ENCODE measurements at places on chromosomes 1 and 21.

- DNase-seq: no peak
Observed at GRCh38 chr1:211352985-211353515, 26.4 kb downstream of the TRAF5 start.

DNA sequence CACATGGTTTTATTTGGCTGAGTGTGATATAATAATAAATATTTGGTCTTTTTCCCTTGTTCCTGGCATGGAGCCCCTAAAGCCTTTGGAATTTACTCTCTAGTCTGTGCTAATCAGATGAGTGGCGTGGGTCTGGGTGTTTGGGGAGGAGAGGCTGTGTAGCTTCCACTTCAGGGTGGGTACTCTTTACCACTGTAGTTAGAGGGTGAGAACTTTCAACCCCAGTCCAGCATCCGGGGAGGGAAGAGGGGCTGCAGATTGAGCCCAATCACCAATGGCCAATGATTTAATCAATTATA, 20.0 kb downstream of the USP25 start:
- DNase-seq: no peak

DNA sequence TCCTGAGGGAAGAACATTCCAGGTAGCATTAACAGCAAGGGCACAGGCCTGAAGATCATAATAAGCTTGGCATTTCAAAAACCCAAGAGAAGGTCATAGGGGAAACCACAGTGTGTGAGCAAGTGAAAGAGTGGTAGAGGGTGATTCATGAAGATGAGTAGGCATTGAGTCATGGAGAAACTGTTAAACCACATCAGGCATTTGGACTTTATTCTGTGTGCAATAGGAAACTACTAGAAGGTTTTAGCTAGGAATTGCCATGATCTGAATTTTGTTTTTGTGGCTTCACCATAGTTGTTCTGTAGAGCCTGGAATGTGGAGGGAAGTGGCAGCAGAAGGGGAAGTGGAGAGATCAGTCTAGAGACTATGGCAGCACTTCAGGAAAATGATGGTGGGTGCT, 359.0 kb upstream of the PTBP2 start:
- no peak for DNase-seq

GRCh38 chr1:39781349-39781715, 7.3 kb downstream of the BMP8B start:
- DNase-seq: no peak

DNA sequence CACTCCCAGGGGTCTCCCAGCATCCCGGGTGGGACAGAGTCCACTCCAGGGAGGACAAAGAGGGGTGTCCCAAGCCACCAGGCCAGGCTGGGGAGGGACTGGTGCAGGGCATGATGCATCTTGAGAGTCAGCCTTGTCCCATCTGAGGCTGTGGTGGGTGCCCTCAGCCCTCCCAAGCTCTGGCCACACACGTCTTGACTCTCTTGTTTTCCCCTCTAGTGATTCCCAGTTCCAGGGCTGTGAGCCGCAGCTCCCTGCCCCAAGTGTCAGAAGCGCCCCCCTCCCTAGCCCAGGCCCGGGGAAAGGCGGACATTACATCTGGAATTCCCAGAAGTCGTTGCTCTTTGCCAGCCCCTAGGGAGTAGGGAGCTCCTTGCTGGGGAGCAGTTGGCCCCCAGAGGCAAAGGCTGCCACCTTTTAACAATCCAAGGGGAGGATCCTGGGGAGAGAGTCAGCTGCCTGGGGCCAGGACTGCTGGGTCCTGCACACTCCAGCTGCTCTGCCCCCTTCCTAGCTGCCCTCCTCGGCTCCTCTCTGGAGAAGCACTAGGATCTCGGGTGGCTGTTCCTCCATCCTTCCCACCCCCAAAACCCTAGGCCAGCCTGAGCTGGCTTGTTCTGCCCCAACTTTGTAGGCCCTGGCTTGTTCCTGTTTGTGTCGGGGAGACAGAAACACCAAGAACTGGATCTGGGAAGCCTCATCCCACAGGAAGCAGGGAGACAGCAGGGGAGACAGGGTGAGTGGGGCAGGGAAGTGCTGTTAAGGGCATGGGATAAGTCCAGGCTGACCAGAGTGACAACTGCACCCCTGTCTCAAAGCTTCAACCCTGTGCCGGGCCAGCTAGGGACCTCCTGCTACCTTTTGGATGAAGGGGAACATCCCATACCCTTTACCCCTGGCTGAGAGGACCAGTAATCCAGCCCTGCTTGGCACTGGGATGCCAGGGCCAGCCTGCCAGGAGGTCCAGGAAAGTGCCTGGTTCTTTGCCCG, 3.2 kb upstream of the PTPN7 start:
- DNase-seq: no peak

- no peak for DNase-seq
Observed at GRCh38 chr1:16186655-16187235, 25.7 kb downstream of the ARHGEF19 start.

GRCh38 chr1:23567996-23568607, 8.8 kb upstream of the ID3 start:
- no peak for DNase-seq

GRCh38 chr1:235583511-235584001, 66.0 kb downstream of the GNG4 start:
- no peak for DNase-seq

DNA sequence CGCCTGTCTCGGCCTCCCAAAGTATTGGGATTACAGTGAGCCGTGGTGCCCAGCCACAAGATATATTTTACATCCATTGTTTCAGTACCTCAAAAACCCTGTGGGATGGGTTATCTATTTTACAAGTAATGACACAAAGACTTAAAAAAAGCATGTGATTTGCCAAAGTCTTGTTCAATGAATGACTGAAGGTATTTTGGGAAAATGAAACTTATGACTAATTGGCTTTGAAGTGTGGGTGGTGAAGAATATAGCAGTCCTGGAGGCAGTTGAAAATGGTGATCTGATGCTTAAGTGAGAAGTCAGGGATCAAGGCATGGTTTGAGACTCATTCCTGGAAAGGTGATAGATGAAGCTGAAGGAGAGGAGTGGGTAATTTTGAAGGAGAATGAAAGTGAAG, 3.0 kb downstream of the SWT1 start:
- no peak for DNase-seq

DNA sequence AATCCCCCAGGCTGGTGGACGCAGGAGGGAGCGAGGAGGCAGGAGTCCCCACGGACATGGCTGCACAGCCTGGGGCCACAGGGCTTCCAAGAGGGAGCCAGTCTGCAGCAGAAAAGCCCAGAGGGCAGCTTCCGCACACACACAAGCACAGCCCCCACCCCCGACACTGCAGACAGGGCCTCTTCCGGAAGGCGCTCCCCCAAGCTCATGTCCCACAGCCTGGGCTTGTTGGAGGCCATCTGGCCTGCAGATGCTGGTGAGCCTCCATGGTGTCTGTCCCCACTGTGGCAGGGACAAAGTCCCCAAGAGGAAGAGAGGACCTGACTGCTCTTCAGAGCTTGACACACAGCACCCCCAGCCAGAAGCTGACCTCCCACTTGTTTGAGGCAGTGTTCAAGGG, 13.4 kb upstream of the KIAA1614 start:
- DNase-seq: no peak

DNA sequence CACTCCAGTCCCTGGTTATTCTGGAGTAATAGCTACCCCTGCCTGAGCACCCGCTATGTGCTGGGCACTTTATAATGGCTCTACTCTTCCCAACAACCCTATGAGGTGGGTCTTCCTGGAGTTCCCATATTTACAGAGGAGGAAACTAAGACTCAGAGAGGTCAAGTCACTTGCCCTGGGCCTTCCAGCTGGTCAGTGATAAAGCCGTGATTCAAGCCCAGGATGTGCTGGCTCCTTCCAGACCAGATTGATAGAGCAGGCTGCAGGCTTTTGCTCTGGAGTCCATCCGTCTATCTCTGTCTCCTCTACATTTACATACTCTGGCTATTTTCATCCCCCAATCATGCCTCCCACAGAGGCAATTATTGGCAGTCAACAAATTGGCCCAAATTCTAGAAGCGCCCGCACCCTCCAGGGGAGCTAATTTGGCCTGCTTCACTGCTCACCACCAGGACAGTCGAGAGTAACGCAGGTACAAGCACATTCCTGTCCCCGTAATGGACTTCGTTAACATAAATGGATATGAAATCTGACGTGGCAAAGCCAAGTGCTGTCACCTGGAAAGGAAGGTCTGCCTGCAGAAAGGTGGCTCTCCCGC, 39.8 kb upstream of the SELENON start:
- DNase-seq: no peak

DNA sequence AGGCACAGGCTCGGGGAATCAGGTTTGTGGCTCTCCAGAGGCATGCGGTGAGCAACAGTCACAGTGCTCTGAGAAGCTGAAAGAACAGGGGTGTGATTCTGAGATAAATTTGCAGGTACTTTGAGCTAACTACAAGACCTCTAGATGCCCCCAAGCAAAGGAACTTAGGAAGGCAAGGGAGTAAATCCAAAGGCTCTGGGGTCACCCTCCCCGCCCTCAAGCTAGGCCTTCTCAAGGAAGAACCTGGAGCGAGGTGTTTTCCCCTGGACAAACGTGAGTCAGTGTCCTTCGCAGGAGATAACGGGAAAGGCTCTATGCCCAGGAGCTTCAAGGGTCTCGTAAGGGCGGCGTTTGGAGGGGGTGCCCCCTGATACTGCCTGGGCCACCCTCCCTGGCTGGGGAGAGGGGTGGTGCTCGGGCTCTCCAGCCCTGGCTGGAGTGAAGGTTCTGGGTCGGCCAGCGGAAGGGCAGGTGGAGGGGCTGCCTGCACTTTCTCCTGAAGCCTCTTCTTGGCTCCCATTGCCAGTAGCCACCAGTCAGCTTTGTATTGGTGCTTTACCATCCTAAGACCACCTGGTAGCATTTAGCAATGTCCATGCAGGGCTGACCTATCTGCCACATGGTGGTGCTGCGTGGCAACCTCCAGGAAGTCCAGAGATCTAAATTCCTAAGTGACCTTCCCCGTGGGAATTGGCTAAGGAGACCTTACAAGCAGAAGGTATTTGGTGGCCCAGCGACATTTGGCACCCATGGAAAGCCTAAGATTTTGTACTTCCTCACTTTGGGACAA, 44.0 kb downstream of the GPR161 start:
- DNase-seq: peak; percentile 5

- DNase-seq: no peak
Observed at GRCh38 chr1:229065613-229066012, 205.3 kb upstream of the RAB4A start.

DNA sequence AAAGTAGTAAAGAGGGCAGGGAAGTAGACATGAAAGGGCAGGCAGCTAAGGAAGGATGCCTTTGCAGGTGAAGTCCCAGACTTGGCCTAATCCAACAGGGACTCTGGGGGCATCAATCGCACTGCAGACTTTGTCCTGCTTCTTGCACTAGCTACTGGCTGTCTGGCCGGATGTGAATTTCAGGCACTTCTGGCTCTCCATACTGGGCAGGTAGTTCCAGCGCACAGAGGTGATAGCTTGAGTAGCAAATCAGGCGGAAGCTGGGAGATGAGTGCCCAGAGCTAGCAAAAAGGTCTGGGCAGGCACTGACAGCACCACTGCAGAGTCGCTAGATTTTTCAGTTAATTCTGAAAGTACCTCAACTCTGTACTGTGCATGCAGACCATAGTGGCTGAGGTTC, 997 bp downstream of the RSPH1 start:
- no peak for DNase-seq

GRCh38 chr1:218165701-218166114, 119.4 kb upstream of the RRP15 start:
- peak; percentile 61 for DNase-seq

- no peak for DNase-seq
Observed at GRCh38 chr1:209086486-209087192, 496.9 kb upstream of the CAMK1G start.

DNA sequence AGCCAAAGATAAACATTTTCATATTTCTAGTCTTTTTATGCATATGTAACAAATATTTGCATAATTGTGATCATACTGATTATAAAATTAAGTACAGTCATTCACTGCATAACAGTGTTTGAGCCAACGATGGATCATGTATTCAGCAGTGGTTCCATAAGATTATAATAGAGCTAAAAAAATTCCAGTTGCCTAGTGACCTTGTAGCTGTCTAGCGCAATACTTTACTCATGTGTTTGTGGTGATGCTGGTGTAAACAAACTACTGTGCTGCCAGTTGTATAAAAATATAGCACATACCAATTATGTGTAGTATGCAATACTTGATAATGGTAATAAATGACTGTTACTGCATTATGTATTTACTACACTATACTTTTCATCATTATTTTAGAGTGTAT, 2.1 kb upstream of the S100A10 start:
- DNase-seq: no peak

DNA sequence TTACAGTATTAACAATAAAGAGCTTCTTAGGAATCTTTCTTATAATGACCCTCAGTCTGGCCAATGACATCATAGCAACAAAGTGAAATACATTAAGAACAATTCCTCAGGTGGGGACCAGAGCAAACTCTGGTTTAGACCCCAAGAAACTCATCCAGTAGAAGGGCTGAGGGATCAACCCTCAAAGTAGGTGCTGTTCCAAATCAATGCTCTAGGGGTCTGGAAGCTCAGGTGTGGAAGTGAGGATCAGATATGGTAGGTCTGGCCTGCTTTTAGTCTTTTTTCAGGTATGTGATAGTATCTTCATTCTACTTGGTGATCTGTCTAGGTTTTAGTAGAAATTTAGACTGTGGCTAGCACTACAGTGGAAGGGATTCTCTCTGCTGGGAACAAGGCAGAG, 291.7 kb downstream of the PDE4B start:
- DNase-seq: no peak

DNA sequence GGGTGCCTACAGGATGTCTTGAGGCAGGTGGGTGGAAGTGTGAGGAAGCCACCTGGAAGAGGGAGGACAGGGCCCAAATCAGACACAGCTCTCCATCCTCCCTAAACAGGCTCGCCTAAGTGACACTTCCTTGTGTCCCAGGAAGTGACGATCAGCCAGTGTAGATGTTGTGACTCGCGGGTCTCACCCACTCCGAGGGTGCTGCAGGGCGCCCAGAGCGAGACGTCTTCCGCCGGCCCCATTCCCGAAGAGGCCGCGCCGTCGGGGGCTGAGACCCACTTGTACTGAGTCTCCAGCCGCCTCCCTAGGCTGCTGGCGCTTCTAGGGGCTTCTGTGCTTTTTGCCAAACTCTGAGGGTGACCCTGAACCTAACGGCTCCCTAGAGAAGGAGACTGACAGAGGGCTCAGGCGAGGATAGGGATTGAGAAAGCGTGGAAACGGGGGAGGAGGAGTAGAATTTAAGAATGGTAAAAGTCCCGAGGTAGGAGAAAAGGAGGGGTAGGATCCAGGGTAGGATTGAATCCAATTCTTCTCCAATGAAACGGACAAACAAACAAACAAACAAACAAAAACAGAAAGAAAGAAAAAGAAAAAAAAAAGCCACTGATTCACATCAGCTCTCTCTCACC, 543 bp upstream of the MARK1 start:
- DNase-seq: peak; percentile 46

GRCh38 chr1:205484985-205485967, 19.2 kb upstream of the CDK18 start:
- peak; percentile 79 for DNase-seq

GRCh38 chr1:94039871-94040569, 80.9 kb downstream of the ABCA4 start:
- no peak for DNase-seq

- peak; percentile 73 for DNase-seq
Observed at GRCh38 chr1:72283307-72284083, 1.2 kb upstream of the NEGR1 start.

DNA sequence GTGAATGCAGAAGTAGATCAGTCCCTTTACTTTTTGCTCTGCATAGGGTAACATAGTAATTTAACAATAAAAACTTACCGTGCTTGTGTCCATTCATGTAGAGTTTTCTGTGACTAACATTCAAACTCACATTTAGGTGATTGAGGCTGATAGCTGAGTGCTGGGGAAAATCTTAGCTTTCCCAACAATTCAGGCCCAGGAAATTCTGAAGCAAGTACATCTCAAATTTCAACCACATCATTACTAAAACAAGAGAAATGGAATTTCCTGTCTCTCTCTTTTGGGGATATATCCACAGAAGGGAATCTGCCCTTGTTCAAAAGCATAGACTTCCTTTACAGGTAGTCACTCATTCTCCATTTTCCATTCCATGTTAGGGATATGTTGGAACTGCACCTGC, 33.1 kb upstream of the C1orf146 start:
- DNase-seq: no peak

Data from NCI-H774 (cell line).